ENCODE measurements at places on chromosomes 4 and X. TPM values are rescaled to one million over a fixed set of nuclear protein-coding genes. Genes with fewer than 3 reads are reported as not detected.

CT45A3 gene
- total RNA-seq: not detected

DNA sequence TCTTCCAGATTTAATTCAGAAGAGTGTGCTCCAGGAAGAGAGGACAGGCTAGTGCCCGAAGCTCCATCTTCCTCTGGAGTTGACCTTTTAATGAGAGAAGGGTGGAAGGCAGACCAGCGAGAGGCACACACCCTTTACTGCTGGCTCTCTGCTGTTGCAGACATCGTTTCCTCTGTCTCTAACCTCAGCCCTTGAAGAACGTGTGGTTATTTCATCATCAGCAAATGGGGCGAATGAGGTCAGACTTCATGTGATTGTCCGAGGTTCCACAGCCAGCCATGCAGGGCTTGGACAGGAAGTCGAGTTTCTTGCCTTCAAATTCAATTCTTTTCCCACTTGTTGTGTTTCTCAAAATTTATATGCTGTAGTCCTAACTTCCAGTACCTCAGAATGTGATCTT lies 155.2 kb upstream of the MSX1 start:
- DNase-seq: no peak

RTL3 gene
- total RNA-seq: not detected

DNA sequence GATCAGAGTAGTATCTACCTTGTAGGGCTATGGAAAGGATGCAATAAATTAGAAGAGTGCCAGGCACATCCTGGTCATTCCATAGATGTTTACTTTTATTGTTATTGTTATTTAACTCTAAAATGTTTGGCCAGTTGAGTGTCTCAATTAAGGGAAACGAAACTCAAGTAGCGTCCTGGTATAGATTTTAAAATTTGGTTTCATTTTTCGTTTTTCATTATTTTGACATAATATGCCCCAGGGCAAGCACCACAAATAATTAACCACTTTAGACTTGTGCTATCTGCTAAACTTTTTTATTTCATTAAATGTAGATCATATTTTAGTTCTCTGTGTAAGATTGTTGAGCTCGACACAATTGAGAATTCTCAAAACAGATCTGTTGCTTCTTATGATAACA lies 179.7 kb upstream of the PRPS2 start:
- no peak for DNase-seq

DNA sequence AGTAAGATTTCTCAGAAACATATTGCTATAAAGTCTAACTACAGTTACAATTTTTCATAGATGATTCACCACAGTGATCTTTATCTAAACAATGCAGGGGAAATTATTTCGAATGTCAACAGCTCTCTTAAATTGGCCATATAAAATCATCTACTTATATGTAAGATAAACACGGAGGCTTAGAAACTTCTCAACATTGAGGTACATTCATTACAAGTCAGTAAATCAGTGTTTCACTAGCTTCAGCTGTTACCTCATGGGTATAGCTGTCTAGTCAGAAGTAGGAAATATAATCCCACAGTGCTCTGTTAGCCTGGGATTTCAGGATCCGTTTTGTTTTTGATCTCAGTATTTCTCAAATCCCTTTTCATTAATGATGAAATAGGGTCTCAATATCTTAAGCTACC lies 43.2 kb downstream of the PCDH7 start:
- DNase-seq: no peak

DNA sequence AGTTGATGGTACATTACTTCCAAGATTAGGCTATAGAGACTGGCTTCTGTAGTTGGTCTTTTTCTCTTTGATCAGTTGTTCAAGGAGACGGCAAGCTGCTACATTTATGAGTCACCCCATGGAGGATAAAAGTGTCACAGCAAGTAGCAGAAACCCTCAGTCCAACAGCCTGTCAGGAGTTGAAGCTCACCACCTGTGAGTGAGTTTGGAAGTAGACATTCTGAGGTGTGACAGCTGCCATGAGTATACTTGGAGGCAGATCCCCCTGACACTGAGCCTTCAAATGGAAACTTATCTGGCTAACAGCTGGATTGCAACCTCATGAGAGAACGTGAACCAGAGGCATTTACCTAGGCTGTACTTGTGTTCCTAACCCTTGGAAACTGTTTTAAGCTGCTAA lies 68.0 kb downstream of the CCNG2 start:
- no peak for DNase-seq

Data from hematopoietic multipotent progenitor cell (in vitro differentiated cells).